ENCODE measurements at places on chromosomes 16 and 17.

DNA sequence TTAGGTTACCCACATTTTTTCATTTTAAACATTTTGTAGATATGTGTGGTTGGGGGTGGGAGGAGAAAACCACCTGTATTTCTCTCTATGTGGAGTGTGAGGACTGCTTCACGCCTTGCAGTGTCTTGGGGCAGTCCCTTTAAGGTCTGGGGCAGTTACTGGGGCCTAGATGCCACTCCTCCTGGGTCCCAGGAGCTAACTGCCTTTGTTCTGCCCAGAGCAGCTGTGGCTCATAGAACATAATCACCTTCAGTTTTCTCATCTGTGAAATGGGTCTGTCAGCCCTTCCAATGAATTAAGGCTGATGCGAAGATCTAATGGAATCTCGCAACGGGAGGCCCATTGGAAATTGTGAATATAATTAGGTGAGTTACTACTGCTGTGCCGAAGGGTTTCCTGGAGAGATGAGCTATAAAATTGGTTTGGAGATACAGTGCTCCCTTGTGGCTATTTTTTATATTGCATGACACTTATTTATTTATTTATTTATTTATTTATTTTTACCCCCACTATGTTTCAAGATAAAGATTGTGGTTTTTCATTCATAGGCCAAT is 22.9 kb downstream of the DHRS7C start:
- no peak for DNase-seq

DNA sequence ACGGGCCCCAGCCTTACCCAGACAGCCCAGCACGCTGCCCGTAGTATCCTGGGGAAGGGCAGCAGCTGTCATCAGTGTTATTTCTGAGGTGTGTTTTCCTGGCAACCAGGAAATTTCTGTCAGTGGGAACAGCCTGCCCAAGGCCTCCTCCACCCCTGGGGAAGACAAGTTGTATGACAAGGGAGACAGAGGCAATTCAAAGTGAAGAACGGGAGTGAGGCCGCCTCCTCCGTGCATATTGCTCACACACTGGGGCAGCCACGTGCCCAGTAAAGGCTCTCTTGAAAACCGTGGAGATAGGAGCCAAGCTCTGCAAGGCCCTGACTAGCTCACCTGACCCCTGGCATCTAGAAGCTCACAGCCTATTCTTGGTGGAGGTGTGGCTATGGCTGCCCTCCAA is 57.6 kb downstream of the RAI1 start:
- DNase-seq, result no peak

DNA sequence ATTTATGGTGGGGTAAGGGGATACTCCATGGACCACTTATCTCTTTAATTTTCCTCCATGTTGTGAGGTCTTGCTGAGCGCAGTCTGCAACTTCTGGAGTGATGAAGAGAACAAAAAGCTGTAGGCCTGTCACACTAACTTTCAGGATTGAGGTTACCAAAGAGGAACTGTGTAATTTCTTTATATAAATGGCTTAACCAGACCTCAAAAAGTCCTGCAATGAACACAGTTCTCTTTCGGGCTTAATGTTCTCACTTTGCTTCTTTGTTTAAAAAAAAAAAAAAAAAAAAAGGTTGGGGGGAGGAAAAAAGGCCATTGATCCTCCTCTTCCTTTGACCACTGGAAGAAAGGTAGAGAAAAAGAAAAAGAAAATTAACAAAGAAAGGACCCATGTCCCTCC is 86.8 kb upstream of the SOX9 start:
- DNase-seq, result no peak

- no peak for DNase-seq
Observed at GRCh38 chr17:81494626-81495377, 17.8 kb downstream of the ACTG1 start.

DNA sequence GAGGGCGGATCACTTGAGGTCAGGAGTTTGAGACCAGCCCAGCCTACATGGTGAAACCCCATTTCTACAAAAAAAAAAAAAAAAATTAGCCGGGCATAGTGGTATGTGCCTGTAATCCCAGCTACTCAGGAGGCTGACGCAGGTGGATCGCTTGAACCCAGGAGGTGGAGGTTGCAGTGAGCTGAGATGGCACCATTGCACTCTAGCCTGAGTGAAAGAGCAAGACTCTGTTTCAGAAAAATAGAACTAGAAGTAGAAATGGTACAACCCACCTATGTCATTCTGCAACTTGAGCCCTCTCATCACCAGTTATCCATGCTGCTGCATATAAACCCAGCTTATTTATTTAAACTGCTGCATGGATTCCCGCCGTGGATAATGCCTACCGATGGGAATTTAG is 1.6 kb downstream of the SCNN1B start:
- DNase-seq, result no peak

DNA sequence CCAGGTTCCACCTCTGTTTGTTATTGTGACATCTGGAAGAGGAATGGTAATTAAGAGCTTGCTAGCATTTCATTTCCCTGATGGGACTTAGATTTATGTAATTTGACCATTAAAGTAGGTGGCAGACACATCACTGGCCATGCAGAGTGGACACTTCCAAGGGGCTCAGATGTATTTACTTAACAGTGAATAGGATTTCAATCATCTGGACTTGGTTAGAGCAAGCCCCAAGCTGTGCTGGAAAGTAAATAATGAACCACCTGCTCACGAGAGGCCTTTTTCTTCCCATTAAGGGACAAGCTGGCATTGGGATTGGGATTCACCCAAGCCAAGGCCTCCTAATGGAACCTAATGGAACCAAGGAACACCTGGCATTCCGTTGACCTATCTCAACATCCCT is 395.3 kb downstream of the HS3ST4 start:
- no peak for DNase-seq

DNA sequence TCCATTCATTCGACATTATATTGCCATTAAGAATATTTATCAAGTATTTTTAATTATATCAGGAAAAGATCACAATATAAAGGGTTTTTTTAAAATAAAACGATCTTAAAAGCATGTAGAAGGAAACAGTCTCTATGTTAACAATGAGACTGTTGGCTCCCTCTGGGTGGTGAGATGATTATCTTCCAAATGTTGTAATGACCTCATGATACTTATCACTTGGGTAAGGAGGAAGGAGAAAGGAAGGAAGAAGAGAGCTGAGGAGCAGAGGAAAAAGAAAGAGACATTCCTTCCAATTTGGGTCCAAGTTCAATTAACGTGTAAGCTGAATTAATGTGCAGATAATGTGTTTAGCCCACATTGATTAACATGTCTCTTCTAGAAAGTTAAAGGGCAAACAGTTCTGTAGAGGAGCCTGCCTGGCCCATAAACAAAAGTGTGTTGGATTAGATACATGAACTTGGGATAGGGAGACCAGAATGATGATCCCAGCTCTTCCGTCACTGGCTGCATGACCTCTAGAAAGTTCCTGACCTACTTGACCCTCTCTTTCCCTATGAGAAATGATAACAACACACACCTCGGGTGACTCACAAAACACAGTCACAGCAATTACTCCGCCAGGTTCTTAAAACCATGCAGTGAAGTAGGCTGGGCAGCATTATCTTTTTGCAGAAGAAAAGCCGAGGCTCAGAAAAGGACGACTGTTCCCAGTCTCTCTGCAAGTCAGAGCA is 32.0 kb downstream of the PIMREG start:
- DNase-seq, result no peak

DNA sequence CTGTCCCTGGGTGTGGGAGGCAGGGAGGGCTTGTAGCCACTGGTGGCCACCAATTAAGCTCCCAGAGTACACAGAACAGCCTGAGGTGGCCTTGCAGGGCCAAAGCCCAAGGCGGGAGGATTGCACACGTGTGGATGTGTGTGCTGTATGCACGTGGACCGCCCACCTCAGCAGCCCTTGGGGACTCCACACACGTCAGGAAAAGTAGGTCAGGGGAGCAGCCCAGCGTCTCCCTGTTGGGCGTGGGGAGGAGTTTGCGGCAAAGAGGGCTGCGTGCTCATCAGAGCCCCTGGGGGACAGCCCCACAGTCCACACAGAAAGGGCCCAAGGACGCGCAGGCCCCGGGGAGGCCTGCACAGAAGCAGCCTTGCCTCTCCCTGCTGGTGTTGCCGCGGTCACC is 19.6 kb downstream of the SBK1 start:
- DNase-seq, result no peak

GRCh38 chr17:19376811-19377210 is 1.5 kb upstream of the MAPK7 start:
- no peak for DNase-seq

GRCh38 chr17:9533441-9533840 is 42.2 kb downstream of the STX8 start:
- DNase-seq, result no peak

- no peak for DNase-seq
Observed at GRCh38 chr17:52202520-52203080, 44.1 kb upstream of the CA10 start.

DNA sequence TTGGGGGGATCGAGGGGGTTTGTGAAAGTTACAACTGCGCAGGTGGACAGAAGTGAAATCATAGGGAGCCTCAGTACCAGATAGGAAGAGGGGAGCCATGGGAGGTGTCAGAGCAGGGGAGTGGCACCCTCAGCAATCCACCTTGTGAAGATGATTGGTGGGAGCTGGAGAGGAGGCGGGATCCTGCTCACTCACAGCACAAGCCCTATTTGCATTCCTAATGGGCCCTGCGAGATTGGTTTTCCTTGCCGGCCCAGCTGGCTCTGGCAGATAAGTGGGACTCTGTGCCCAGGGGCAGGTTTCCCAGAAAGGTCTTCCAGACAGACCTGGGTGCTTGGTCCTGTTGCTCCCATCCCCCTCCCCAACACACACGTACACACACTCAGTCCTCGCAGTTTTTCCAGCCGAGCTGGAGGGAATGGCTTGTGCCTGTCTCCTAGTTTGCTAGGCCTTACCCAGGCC is 9.4 kb downstream of the WNT3 start:
- no peak for DNase-seq
